ENCODE measurements at places on chromosomes 16 and 17.

- H3K27me3 ChIP-seq = peaks cover 15% of the 10 kb centered on the region
- H3K4me1 ChIP-seq = peaks cover 17% of the 10 kb centered on the region
- no peak overlapping the region for H3K4me3 ChIP-seq
- peaks cover 3% of the 10 kb centered on the region for H3K36me3 ChIP-seq
- DNase-seq = no peak
These were observed 4.6 kb downstream of the CNTD1 start for GRCh38 chr17:42803074-42803883.

- no peak for DNase-seq
- H3K27me3 ChIP-seq = no peaks in the 10 kb centered on the region
- H3K36me3 ChIP-seq = peaks cover 4% of the 10 kb centered on the region
- no peak overlapping the region for H3K4me3 ChIP-seq
- peaks cover 7% of the 10 kb centered on the region for H3K4me1 ChIP-seq
These were observed 30.0 kb downstream of the BCO1 start for GRCh38 chr16:81268509-81268908.

DNA sequence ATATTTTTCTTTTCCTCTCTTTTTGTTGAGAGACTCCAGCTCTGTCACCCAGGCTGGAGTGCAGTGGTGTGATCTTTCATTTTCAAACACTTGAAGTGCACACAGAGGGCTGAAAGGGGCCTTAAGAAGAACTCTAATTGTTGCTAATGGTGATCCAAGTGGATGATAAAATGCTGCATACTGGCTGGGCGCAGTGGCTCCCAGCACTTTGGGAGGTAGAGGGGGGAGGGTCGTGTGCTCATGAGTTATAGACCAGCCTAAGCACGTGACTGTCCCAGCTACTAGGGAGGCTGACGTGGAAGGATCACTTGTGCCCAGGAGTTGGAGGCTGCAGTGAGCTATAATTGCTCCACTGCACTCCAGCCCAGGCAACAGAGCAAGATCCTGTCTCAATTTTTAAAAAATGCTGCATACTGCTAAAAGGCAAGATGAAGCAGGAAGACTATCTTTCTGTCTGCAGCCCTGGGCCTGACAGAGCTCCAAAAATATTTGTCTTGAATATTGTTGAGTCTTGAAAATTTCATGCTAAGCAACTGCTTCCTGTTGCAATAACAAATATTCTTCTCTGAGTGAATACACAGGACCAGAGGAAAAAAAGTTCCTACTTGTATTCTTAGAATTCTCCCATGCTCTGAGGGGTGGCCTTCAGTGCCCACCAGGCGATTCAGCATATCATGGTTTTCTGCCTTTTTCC is 63.7 kb upstream of the AKTIP start:
- no peak for DNase-seq
- H3K4me3 ChIP-seq = no peak overlapping the region
- H3K36me3 ChIP-seq = no peaks in the 10 kb centered on the region
- H3K27me3 ChIP-seq = no peaks in the 10 kb centered on the region
- H3K27ac ChIP-seq = no peak overlapping the region

DNA sequence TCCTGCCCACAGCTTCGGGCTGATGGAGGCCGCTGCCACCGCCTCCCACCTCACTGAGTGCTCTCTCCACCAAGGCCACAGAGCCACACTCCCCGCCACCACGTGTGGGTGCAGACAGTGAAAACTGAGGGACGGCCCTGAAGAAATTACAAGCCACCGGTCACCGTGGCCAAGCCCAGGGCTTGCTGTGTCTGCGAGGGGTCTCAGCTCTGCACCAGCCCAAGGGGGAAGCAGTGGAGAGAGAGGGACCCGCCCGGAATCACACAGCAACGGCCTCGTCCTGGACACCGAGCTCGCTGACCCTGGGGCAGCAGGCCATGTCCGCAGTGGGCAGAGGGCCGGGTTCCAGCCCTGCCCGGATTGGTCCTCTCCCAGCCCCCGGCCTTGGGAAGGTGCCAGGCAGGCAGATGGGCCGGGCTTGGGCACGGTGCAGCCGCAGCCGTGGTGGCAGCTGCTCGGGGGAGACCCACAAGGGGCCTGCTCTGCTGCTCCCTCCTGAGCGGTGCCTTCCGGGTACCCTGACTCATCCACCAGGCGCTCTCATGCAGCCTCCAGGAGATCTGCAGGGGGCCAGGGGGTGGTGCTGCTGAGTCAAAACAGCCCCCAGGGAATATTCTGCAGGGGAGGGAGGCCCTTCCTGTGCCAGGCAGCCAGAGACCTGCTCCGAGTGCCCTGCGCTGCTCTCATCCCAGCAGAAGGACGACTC is 52.0 kb downstream of the CBFA2T3 start:
- no peak overlapping the region for H3K4me3 ChIP-seq
- H3K27me3 ChIP-seq = no peaks in the 10 kb centered on the region
- H3K36me3 ChIP-seq = no peaks in the 10 kb centered on the region
- no peak overlapping the region for H3K27ac ChIP-seq
- H3K4me1 ChIP-seq = peaks cover 20% of the 10 kb centered on the region

DNA sequence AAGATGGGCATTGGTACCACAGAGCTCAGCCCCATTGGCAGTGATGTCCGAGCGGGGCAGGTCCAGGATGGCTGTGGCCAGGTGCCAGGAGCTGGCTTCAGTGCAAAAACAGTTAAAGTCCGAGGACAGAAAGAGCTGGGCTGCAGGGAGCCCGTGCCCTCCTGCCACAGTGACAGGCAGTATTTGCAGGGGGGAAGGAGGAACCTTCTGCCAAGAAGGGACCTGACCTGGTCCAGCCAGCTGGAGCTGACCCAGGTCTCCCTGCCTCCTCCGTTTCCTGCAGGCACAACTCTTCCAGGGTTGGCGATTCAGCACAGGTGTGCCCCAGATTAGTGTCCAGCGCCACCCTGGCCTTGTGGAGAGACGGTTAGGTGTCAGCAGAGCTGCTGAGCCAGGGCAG is 199.0 kb downstream of the ENGASE start:
- no peak overlapping the region for H3K27ac ChIP-seq
- peaks cover 5% of the 10 kb centered on the region for H3K4me1 ChIP-seq
- H3K27me3 ChIP-seq = peaks cover 32% of the 10 kb centered on the region
- H3K4me3 ChIP-seq = no peak overlapping the region
- DNase-seq = no peak

DNA sequence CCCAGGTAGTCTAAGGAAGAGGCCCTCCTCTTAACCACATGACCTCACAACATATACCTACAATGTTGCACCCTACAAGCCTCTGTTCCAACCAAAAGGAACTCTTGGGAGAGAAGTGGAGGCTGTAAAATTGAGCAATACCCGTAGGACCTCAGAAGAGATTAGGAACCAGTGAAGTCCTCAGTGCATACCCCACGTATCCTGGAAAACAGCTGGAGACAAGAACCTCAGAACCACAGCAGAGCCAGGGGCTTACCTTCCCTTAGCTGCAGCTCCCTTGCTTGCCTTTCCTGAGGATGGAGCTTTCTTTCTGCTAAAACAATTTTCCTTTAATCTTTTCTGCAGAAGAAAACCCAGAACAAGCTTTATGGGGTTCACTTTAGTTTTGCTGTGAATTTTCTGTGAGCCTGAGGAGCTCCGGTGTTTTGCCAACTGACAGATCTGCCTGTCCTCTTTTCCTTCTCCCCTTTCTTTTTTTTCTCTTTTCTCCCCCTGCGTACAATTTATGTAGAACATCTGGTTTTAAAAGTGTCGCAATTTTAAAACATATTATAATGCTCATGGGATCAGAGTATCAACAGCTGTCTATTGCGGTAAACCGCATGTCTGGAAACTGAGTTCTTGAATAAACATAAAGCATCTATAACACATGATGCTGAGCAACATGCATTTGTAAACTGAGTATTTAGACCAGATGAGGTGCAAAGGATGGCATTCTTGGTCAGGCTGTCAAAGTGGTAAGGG is 226.4 kb upstream of the MAF start:
- no peak overlapping the region for H3K4me3 ChIP-seq
- DNase-seq = no peak
- H3K27ac ChIP-seq = no peak overlapping the region
- no peaks in the 10 kb centered on the region for H3K36me3 ChIP-seq

- H3K27ac ChIP-seq = no peak overlapping the region
- no peaks in the 10 kb centered on the region for H3K4me1 ChIP-seq
- DNase-seq = no peak
- H3K27me3 ChIP-seq = peaks cover 4% of the 10 kb centered on the region
- peaks cover 4% of the 10 kb centered on the region for H3K36me3 ChIP-seq
These were observed 232.3 kb downstream of the XYLT1 start for GRCh38 chr16:17238285-17239028.

- peak overlapping the region; percentile 75 for H3K4me3 ChIP-seq
- no peaks in the 10 kb centered on the region for H3K27me3 ChIP-seq
- H3K4me1 ChIP-seq = peaks cover 28% of the 10 kb centered on the region
These were observed 2.7 kb downstream of the UTP18 start for GRCh38 chr17:51263006-51263405.

- DNase-seq = no peak
- H3K27ac ChIP-seq = no peak overlapping the region
- H3K4me1 ChIP-seq = no peaks in the 10 kb centered on the region
- H3K27me3 ChIP-seq = peaks cover 26% of the 10 kb centered on the region
These were observed 556.2 kb upstream of the EEF2KMT start for GRCh38 chr16:5653789-5654188.

- peak overlapping the region; percentile 65 for H3K4me3 ChIP-seq
- H3K27me3 ChIP-seq = no peaks in the 10 kb centered on the region
- H3K27ac ChIP-seq = peak overlapping the region; percentile 34
- peaks cover 19% of the 10 kb centered on the region for H3K4me1 ChIP-seq
- peaks cover 18% of the 10 kb centered on the region for H3K36me3 ChIP-seq
These were observed 2.9 kb downstream of the XPO6 start for GRCh38 chr16:28208824-28209223.

GRCh38 chr16:71746442-71747046 is 22.0 kb upstream of the PHLPP2 start:
- H3K36me3 ChIP-seq = peaks cover 22% of the 10 kb centered on the region
- H3K4me1 ChIP-seq = no peaks in the 10 kb centered on the region
- H3K27ac ChIP-seq = peak overlapping the region; percentile 49
- no peak overlapping the region for H3K4me3 ChIP-seq

GRCh38 chr17:41324180-41325075 is 8.9 kb upstream of the KRTAP17-1 start:
- no peak overlapping the region for H3K4me3 ChIP-seq
- peak overlapping the region; percentile 61 for H3K27ac ChIP-seq
- no peaks in the 10 kb centered on the region for H3K36me3 ChIP-seq
- H3K4me1 ChIP-seq = peaks cover 6% of the 10 kb centered on the region
- no peak for DNase-seq

GRCh38 chr16:73792199-73793020 is 504.2 kb upstream of the PSMD7 start:
- H3K36me3 ChIP-seq = no peaks in the 10 kb centered on the region
- no peak overlapping the region for H3K27ac ChIP-seq
- no peak for DNase-seq
- peaks cover 10% of the 10 kb centered on the region for H3K27me3 ChIP-seq
- H3K4me1 ChIP-seq = peaks cover 53% of the 10 kb centered on the region
- H3K4me3 ChIP-seq = no peak overlapping the region

DNA sequence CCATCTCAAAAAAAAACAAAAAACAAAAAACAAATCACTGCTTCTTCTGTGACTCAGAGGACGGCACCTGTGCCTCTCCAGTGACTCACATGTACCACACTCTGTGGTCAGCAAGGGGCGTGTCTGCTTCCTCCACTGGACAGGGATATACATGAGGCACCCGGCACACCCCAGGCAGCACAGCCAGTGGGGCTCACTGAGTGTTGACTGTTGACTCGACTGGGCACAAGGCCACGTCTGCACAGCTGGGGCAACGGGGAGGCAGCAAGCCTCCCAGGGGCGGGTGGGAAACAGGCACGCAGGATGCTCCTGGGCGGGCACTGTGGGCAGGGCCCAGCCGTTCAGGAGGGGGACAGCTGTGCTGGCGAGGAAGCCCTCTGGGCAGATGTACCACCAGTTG is 64.1 kb downstream of the TIMM22 start:
- peaks cover 9% of the 10 kb centered on the region for H3K4me1 ChIP-seq
- DNase-seq = no peak
- H3K36me3 ChIP-seq = peaks cover 25% of the 10 kb centered on the region

GRCh38 chr17:62824290-62825131 is 16.4 kb upstream of the MARCHF10 start:
- peak overlapping the region; percentile 52 for H3K4me3 ChIP-seq
- no peak for DNase-seq
- no peaks in the 10 kb centered on the region for H3K36me3 ChIP-seq
- H3K4me1 ChIP-seq = peaks cover 39% of the 10 kb centered on the region
- no peaks in the 10 kb centered on the region for H3K27me3 ChIP-seq
- peak overlapping the region; percentile 91 for H3K27ac ChIP-seq

DNA sequence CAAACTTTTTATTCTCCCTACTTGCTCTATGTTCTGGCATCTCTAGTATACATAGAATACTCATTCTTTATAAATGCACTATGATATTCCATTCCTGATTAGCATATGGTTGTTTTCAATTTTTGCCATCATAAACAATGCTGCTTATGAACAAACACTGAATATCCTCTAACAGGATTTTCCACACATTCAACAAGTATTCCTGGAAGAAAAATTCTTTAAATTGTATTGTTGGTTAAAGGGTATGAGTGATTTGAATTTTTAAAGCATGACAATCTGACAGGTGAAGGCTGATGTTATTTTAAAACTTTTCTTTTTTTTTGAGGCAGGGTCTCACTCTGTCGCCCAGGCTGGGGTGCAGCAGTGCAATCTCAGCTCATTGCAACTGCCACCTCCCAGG is 11.5 kb downstream of the APPBP2 start:
- peaks cover 31% of the 10 kb centered on the region for H3K36me3 ChIP-seq
- no peak overlapping the region for H3K27ac ChIP-seq
- H3K4me1 ChIP-seq = no peaks in the 10 kb centered on the region
- H3K4me3 ChIP-seq = no peak overlapping the region
- no peaks in the 10 kb centered on the region for H3K27me3 ChIP-seq

DNA sequence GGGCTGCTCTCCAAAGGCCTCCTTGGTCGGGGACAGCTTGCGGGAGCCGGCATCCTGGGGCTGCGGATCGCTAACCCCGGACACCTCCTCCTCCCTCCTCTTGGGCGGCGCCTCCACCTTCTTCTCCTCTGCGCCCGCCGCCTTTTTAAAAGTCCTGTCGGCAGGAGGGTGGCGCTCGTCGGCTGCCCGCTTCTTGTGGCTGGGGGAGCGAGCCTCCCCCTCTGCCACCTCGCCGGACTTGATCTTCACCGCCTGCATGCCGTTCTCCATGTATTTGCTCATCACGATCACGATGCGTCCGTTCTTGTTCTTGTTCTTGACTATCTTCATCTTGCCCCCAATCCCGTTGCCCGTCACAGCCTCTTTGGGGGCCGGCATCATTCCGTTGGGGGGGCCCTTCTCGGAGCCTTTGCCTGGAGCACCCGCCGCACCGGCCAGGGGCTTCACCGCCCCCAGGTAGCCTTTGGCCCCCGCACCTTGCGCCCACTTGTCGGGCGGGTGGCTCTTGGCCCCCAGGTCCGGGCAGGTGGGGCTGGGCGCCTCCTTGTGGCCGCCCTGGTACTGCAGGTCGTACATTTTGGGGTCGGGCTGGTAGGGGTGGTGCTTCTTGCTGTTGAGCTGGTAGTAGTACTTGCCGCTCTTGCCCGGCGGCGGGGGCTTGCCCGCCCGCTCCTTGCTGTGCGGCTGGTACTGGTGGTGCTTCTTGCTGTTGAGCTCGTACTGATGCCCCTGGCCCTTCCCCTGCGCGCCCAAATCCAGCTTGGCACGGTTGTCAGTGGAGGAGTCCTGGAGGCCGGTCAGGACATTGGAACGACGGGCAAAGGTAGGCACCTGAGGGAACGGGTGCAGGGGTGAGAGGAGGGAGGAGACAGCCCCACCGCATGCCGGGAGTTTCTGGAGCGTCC is 4.4 kb downstream of the CBX4 start:
- DNase-seq = peak; percentile 79
- peak overlapping the region; percentile 73 for H3K4me3 ChIP-seq
- H3K27me3 ChIP-seq = peaks cover 25% of the 10 kb centered on the region
- H3K36me3 ChIP-seq = peaks cover 9% of the 10 kb centered on the region
- peak overlapping the region; percentile 58 for H3K27ac ChIP-seq

GRCh38 chr16:57462978-57463362 is 491 bp downstream of the POLR2C start:
- H3K27ac ChIP-seq = peak overlapping the region; percentile 98
- no peaks in the 10 kb centered on the region for H3K27me3 ChIP-seq
- DNase-seq = no peak
- peaks cover 29% of the 10 kb centered on the region for H3K36me3 ChIP-seq

All from type B pancreatic cell (in vitro differentiated cells).